ENCODE measurements at places on chromosomes 6 and 20.

GRCh38 chr20:58154113-58154512 is 74.3 kb downstream of the ANKRD60 start:
- no peak for DNase-seq

GRCh38 chr20:36754656-36755222 is 8.8 kb upstream of the NDRG3 start:
- DNase-seq, result peak; percentile 47

DNA sequence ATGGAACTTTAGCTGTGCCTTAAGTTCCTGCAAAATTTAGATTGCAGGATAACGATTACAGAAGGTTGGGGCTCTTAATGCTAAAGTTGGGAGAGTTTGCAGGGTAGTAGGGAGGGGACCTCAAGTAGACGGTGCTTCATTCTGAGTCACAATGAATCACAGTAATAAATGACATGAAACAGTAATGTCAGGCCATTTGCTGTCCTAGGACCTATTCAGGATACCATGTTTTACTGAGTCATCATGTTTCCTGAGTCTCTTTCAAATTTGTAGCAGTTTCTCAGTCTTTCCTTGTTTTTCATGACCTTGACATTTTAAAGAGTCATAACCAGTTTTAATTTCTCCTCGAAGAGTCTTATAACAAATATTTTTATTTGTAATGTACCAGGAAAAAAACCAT is 406.9 kb upstream of the MAP3K7 start:
- no peak for DNase-seq

DNA sequence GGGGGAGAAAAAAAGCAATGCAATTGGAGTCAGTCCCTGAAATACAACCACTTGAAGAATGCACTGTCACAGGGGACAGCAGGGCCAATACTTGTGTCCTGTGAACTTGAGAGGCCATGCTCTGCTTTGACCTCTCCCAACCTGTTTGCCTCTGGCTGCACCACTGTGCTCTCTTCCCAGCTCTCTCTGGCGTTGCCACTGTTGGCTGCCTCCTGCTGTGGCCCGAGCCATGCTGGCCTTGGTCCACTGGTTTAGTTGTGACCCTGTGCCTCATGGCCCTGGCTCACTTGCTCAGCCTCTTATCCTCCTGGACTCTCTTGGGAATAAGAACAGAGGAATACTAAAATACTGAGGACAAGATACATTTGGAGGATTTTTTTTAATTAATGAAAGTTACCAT is 14.5 kb upstream of the FBXO30 start:
- no peak for DNase-seq

GRCh38 chr6:40887079-40887791 is 151.8 kb downstream of the UNC5CL start:
- DNase-seq, result no peak

GRCh38 chr6:136604928-136605510 is 54.8 kb upstream of the MAP7 start:
- no peak for DNase-seq

- no peak for DNase-seq
Observed at GRCh38 chr20:8303651-8304050, 171.6 kb downstream of the PLCB1 start.

DNA sequence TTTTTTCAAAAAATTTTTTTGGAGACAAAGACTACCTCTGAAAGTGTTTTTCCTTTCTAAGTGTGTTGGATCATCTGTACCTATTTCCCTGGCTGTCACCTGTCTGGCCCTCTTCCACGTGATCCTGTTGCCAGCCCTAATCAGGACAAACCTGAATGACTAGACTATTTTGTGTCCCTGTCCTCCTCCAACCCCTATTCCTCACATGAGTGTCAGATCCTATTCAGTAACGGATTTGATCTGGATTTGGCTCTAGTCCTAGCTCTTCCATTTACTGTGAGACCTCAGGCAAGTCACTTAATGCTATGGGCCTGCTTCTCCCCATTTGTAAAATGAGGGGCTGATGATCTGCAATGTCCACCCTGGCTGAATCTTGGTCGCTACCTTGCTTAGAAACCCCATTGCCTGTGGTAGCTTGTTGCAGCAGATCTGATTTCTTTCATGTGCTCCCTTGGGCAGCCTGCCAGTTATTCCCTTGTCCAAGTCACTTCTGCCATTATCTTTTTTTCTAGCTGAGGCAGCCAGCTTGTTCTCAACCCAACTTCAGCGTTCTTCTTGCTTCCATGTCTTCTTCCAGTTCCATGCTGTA is 4.8 kb downstream of the PHF20 start:
- DNase-seq, result peak; percentile 87

- no peak for DNase-seq
Observed at GRCh38 chr6:434051-434705, 42.6 kb downstream of the IRF4 start.

GRCh38 chr20:49825521-49826033 is 12.9 kb downstream of the SLC9A8 start:
- peak; percentile 90 for DNase-seq

DNA sequence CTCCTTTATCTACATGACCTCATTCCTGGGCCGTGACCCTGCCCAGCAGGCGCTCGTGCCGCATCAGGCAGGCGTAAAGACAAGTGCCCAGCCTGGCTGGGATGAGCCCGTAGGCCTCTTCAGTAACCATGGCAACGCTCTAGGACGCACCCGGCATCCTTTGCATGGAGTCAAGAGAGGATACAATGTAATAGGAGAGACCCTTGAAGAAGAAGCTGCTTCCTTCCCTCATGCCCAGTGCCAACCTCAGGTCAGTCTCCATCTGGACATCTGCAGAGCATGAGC is 5.0 kb upstream of the LSM14B start:
- peak; percentile 72 for DNase-seq

DNA sequence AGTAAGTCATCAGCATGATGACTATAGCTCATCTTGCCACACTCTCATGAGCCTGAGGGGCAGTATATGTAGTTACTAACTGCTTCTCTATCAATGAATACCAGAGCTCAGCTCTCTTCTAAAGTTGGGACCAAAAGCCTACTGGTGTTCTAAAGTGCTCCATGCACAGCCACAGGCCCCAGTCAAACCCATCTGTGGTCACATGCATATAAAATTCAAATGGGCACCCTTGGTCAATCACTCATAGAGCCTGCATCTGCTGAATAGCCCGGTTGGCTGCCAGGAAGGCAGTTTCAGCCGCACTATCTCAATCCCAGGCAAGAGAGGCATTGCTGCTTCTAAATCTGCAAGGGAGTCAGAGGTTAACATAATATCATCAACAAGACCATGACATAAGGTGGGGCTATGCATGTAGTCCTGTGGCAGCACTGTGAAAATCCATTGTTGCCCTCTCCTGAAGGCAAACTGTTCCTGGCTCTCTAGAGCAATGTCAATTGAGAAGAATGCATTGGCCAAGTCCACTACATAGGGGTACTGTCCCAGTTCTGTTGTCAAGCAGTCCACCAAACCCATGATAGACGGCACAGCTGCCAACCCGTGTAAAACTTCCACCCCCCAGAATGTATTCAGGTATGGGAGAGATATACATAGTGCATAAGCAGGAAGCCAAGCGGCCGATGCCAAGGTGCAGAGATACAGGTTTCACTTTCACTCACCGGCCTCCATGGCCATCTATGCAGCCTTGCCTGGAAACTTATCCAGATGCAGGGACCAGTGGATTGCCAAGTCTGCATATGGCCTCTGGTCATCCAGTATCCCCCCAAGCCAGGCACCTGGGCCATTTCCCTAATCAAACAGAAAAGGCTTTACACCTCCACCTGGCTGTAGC is 76.2 kb downstream of the ALDH8A1 start:
- DNase-seq, result no peak

GRCh38 chr20:45405571-45406259 is 2.4 kb upstream of the DBNDD2 start:
- DNase-seq, result no peak

DNA sequence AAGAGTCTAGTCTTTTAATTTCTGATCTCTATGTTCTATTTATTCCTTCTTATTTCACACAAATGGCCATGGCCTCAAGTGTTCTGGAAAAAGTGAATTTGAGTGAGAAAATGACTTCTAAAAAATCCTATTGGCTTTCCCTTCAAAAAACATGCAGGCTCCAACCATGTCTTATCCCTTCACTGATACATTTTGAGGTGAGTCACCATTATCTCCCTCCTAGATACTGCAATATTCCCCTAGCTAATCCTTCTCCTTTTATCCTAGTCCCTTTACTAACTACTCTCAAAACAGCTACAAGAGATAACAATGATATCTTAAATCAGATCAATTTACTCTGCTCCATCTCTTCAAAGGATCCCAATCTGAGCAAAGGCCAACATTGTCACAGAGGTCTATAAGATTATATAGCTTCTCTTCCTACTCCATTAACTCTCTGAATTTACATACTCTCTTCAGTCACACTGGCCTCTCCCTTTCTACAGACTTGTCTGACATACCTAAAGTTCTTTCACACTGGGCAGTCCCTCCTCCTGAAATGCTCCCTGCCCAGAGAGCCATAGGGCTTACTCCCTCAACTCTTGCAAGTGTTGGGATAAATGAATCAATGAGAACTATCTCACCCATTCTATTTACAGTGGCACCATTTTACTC is 129.2 kb downstream of the TENT5A start:
- DNase-seq, result no peak

- DNase-seq, result no peak
Observed at GRCh38 chr6:31741815-31742214, 2.0 kb downstream of the MSH5 start.

GRCh38 chr6:33172688-33173534 is 19.4 kb downstream of the COL11A2 start:
- no peak for DNase-seq

- DNase-seq, result no peak
Observed at GRCh38 chr6:137216875-137217553, 2.2 kb downstream of the IFNGR1 start.

DNA sequence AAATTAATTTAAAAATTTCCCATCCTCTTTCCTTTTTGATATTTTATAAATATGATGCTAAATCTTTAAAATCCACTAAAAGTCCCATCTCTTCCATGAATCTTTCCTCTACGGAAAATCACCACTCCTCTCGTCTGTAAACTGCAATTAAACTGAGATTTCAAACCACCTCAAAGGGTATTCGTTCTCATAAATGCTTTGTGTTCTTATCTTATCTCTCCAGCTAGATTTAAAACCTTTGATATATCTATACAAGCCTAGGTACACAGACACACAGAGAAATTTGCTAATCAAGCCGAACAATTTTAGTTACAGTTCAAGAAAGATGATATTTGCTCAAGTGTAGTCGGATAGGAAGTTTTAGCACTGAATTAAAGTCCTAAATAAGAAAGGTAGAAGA is 214.6 kb upstream of the PRDM1 start:
- DNase-seq, result no peak

GRCh38 chr20:14986656-14987055 is 649.2 kb upstream of the FLRT3 start:
- DNase-seq, result no peak

GRCh38 chr6:87393026-87393622 is 14.6 kb upstream of the CFAP206 start:
- DNase-seq, result peak; percentile 76

- no peak for DNase-seq
Observed at GRCh38 chr6:51182827-51183226, 364.2 kb downstream of the TFAP2B start.
